T-helper 17 cell (primary cell): ENCODE measurements at places on chromosomes 7 and 10. TPM values are rescaled to one million over a fixed set of nuclear protein-coding genes. Genes with fewer than 3 reads are reported as not detected.

GRCh38 chr10:127977357-127978009 lies 70.6 kb downstream of the PTPRE start:
- DNase-seq = no peak

DNA sequence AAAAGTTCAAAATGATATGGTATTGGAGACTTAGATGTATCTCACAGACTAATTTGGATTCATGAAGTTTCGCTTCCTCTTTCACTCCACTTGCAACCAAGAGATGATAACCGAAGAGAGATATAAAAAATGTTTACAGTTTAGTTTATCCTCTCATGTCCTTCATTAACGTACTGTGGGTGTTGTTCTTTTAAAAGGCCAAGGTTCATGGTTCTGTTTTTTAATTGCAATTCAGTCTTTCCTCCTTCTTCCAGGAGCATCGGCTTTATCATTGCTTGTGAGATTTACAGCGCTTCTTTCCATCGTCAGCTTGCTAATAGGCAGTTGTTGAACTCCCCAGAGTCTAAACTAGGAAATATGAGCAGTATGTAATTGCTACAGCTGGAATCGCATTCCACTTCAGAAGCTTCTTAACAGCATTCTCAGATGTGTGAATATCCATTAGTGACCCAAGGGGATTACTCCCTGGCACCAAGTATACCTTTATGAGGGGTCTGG lies 75.9 kb upstream of the HGF start:
- DNase-seq = no peak

GRCh38 chr10:132061030-132061429 lies 4.7 kb upstream of the JAKMIP3 start:
- no peak for DNase-seq

- no peak for DNase-seq
Observed at GRCh38 chr7:120053390-120053961, 219.5 kb upstream of the KCND2 start.

- no peak for DNase-seq
Observed at GRCh38 chr10:123270221-123270620, 116.0 kb downstream of the BUB3 start.

The GCK gene
- total RNA-seq = not detected

The LIPA gene
- 24.7 TPM for total RNA-seq

The SPDYE2 gene
- 0.55 TPM for total RNA-seq

The TMEM236 gene
- 0.07 TPM for total RNA-seq
